ENCODE measurements at places on chromosomes 7 and 10.
A peak's percentile ranks its signal among the peaks of the same experiment; 100 is the strongest.

- H3K4me1 ChIP-seq, result no peaks in the 10 kb centered on the region
- no peak overlapping the region for H3K27ac ChIP-seq
- no peaks in the 10 kb centered on the region for H3K27me3 ChIP-seq
These were observed 282.3 kb downstream of the SEMA3D start for GRCh38 chr7:84904561-84904960.

DNA sequence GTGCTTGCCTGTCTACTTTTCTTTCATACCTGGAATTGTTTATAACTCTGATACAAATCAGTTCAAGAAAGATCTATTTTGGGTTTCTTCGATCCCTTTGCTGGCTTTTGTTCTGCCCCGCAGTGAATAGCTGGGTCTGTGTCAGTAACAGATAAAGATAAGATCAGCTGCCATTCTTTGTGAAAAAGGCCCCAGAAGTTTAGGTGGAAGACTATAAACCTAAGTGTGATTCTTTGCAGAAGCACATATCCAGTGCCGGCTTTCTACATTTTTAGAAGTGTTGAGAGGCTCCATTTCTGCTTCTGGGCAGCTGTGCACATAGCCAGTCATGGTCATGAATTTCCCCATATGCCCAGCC is 686.4 kb upstream of the C7orf33 start:
- no peaks in the 10 kb centered on the region for H3K4me1 ChIP-seq
- no peaks in the 10 kb centered on the region for H3K27me3 ChIP-seq
- no peak for DNase-seq

DNA sequence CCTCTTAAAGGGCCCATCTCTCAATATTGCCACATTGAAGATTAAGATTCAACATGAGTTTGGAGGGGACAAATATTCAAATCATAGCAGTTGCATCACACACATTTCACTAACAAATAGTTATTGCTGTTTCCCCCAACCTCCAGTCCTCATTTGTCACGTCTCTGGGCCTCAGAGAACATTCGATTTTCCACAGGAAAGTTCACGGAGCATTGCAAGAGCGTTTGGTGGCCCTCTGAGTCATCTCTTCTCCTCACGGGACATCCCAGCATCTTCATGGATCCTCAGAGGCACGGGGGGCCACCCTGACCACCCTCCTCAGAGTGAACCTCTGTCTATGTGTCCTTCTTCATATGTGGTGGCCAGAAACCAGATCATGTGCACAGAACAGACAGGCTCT is 50.3 kb upstream of the CHST15 start:
- H3K27ac ChIP-seq, result peak overlapping the region; percentile 37
- peaks cover 65% of the 10 kb centered on the region for H3K4me1 ChIP-seq
- H3K36me3 ChIP-seq, result no peaks in the 10 kb centered on the region

DNA sequence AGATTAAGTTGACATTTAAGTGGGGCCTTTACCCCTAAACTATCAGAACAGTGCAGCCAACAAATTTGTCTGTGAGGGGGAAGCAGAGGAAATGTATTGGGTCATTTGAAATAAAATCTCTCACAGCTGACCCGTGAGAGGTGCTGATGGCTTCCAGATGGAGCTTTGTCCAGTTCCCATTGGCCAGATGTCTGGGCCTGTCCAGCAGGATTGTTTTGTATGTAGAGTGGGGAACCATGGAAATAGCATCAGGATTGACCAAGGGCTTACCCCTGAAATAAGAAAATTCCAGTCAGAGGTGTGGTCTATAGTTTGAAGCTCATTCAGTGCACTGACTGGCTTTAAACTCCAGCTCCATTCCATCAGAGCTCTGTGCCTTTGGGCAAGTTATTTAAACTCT is 50.6 kb downstream of the INHBA start:
- H3K27me3 ChIP-seq, result no peaks in the 10 kb centered on the region
- H3K27ac ChIP-seq, result no peak overlapping the region
- DNase-seq, result no peak
- H3K4me1 ChIP-seq, result no peaks in the 10 kb centered on the region
- H3K4me3 ChIP-seq, result no peak overlapping the region

DNA sequence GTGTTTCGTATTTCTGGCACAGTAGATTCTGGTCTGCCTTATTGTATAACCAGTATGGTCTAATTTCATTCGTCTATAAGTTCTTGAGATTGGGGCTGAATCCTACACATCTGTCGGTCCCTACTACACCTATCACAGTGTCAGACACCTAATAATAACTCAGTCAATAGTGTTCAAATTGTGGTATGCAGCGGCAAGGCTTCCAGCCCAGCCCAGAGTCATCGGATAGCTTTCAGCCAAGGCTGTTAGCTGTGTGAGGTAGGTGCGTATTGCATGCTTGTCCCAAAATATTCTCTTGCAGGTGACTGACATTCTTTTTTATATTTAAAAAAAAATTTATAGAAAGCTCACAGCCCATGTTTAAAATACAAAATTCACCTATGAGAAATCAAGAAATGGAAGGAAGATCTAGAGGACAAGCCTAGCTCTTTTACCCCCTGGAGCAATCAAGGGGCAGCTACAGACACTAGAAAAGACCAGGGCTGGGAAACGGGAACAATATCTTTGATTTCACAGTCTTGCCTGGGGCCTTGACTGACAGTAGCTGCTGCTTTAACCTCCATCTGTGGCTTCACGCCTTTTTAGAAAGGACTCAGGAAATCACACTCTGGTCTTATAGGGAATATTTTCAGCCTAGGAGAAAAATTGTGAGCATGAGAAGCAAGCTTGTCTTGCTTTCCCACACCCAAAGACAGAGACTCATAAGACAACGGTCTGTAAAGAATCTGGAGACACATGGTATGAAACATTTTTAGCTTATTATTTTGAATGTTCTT is 9.5 kb upstream of the ASB4 start:
- H3K36me3 ChIP-seq, result no peaks in the 10 kb centered on the region
- no peaks in the 10 kb centered on the region for H3K27me3 ChIP-seq
- no peaks in the 10 kb centered on the region for H3K4me1 ChIP-seq
- H3K4me3 ChIP-seq, result no peak overlapping the region
- no peak for DNase-seq

GRCh38 chr10:2463316-2463715 is 604.0 kb upstream of the PFKP start:
- no peaks in the 10 kb centered on the region for H3K27me3 ChIP-seq
- no peak overlapping the region for H3K4me3 ChIP-seq
- no peak for DNase-seq
- H3K4me1 ChIP-seq, result no peaks in the 10 kb centered on the region
- H3K36me3 ChIP-seq, result no peaks in the 10 kb centered on the region

GRCh38 chr7:37208528-37208927 is 240.1 kb downstream of the ELMO1 start:
- peak; percentile 49 for DNase-seq
- no peak overlapping the region for H3K27ac ChIP-seq
- H3K4me1 ChIP-seq, result peaks cover 15% of the 10 kb centered on the region
- H3K27me3 ChIP-seq, result no peaks in the 10 kb centered on the region
- no peak overlapping the region for H3K4me3 ChIP-seq
- peaks cover 43% of the 10 kb centered on the region for H3K36me3 ChIP-seq

GRCh38 chr10:22148961-22149360 is 68.9 kb downstream of the EBLN1 start:
- DNase-seq, result no peak
- no peaks in the 10 kb centered on the region for H3K27me3 ChIP-seq
- H3K4me3 ChIP-seq, result no peak overlapping the region
- H3K36me3 ChIP-seq, result no peaks in the 10 kb centered on the region
- H3K4me1 ChIP-seq, result no peaks in the 10 kb centered on the region
- no peak overlapping the region for H3K27ac ChIP-seq

DNA sequence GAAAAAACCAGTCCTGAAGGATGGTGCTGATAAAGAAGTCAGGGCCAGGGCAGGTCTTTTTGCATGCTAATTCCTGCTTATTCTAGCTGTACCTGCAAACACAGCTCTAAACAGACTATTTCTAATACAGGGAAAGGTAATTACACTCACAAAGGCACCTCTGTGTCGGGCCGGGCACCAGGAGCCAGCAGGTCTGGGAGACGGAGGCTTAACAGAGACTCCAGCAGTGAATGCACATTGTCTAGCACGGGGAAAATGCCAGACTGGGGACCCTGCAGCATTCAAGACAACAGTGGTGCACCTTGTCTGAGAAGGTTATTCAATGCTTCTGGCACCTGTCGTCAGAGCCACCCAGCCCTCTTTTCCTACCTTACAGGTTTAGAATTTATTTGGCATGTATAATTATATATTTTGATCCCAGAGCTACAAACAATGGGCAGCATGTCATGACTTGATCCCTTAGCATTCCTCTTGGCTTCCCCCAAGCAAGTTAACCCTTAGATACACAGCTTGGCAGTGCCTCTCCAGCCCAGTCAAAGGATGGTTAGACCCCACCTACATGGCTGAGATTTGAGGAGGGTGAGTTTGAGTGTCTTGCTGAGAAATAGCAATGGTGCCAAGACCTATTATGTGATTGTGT is 185.2 kb downstream of the SLC25A13 start:
- H3K27me3 ChIP-seq, result no peaks in the 10 kb centered on the region
- no peak overlapping the region for H3K27ac ChIP-seq
- no peak overlapping the region for H3K4me3 ChIP-seq
- no peak for DNase-seq

DNA sequence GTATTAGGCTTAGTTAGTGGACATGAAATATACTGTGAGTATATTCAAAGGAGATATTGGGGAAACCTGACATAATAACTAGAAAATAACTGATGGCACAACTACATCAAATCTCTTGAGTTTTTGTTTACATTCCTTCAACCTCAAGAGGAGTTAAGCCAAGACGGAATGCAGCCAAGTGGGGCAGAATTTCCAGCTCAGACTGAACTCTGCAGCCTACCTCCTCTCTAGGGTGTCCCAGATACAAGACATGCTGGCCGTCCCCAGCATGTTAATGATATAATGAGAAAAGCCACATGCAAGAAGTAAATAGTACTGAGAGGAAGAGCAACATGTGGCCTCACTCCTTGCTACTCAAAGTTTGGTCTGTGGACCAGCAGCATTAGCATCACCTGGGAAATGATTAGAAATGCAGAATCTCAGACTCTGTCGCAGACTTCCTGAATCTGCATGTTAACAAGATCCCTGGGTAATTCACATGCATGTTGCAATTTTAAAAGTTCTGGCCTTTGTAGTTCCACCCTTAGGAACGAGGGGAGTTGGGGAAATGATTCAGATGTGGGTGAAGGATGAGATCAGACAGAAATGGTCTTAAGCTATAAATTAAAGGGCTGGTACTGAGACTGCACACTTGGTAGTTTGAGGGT is 118.4 kb upstream of the CACUL1 start:
- H3K36me3 ChIP-seq, result no peaks in the 10 kb centered on the region
- DNase-seq, result peak; percentile 52
- H3K4me1 ChIP-seq, result peaks cover 22% of the 10 kb centered on the region
- H3K27ac ChIP-seq, result no peak overlapping the region
- no peaks in the 10 kb centered on the region for H3K27me3 ChIP-seq
- no peak overlapping the region for H3K4me3 ChIP-seq

DNA sequence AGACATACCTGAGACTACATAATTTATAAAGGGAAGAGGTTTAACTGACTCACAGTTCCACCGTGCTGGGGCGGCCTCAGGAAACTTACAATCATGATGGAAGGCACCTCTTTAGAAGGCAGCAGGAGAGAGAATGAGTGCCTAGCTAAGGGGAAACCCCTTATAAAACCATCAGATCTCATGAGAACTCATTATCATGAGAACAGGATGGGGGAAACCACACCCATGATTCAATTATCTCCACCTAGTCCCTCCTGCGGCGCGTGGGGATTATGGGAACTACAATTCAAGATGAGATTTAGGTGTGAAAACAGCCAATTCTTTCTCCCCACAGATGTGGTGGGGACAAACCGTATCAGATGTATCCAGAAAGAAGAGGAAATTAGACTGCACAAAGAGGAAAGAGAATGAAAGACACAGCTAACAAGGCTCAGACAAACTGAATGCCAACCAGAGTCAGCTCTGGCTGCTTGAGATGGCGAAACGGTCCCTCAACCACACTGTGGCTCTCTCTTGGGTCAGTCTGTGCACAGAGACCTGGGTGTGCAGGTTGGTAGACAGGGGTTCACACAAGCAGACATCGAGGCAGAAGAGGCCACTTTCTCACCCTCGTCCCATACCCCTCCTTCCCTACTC is 375.6 kb downstream of the SFMBT2 start:
- no peaks in the 10 kb centered on the region for H3K27me3 ChIP-seq
- no peak overlapping the region for H3K27ac ChIP-seq
- H3K36me3 ChIP-seq, result no peaks in the 10 kb centered on the region
- peaks cover 18% of the 10 kb centered on the region for H3K4me1 ChIP-seq
- H3K4me3 ChIP-seq, result no peak overlapping the region
- DNase-seq, result no peak

DNA sequence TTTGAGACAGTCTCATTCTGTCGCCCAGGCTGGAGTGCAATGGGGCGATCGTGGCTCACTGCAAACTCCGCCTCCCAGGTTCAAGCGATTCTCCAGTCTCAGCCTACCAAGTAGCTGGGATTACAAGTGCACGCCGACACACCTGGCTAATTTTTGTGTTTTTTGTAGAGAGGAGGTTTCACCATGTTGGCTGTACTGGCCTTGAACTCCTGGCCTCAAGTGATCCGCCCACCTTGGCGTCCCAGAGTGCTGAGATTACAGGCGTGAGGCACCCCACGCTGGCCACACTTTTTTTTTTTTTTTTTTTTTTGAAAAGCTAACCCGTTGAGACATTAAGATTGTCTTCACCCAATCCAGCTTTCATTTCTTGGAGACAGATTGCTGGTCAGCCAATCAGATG is 2.1 kb downstream of the ZNF273 start:
- H3K4me1 ChIP-seq, result peaks cover 13% of the 10 kb centered on the region
- no peak for DNase-seq
- H3K4me3 ChIP-seq, result no peak overlapping the region
- no peak overlapping the region for H3K27ac ChIP-seq
- no peaks in the 10 kb centered on the region for H3K36me3 ChIP-seq
- no peaks in the 10 kb centered on the region for H3K27me3 ChIP-seq

GRCh38 chr7:135499818-135500217 is 10.1 kb downstream of the CNOT4 start:
- peaks cover 23% of the 10 kb centered on the region for H3K4me1 ChIP-seq
- H3K27me3 ChIP-seq, result no peaks in the 10 kb centered on the region
- H3K27ac ChIP-seq, result peak overlapping the region; percentile 62
- peak overlapping the region; percentile 7 for H3K4me3 ChIP-seq

- no peak overlapping the region for H3K27ac ChIP-seq
- no peaks in the 10 kb centered on the region for H3K27me3 ChIP-seq
- H3K4me3 ChIP-seq, result no peak overlapping the region
- DNase-seq, result no peak
- H3K4me1 ChIP-seq, result no peaks in the 10 kb centered on the region
- H3K36me3 ChIP-seq, result no peaks in the 10 kb centered on the region
These were observed 170.4 kb upstream of the C7orf33 start for GRCh38 chr7:148419856-148420832.

GRCh38 chr7:158650821-158651225 is 53.8 kb downstream of the NCAPG2 start:
- H3K4me3 ChIP-seq, result no peak overlapping the region
- no peaks in the 10 kb centered on the region for H3K27me3 ChIP-seq
- H3K27ac ChIP-seq, result no peak overlapping the region
